ENCODE measurements at places on chromosomes 11 and 22. TPM values are rescaled to one million over a fixed set of nuclear protein-coding genes. Genes with fewer than 3 reads are reported as not detected.

SMIM38 gene
- 0.66 TPM for total RNA-seq

PRCP gene
- total RNA-seq, result 7.1 TPM

P4HA3 gene
- not detected for total RNA-seq

RAB39A gene
- total RNA-seq, result not detected

SLC43A3 gene
- total RNA-seq, result 19.2 TPM

HEPN1 gene
- total RNA-seq, result not detected

UPK3A gene
- 6.4 TPM for total RNA-seq

MRGPRX4 gene
- not detected for total RNA-seq

LARGE2 gene
- total RNA-seq, result not detected

PATL1 gene
- 29.9 TPM for total RNA-seq

OR10G7 gene
- total RNA-seq, result not detected

UCP3 gene
- total RNA-seq, result 938 TPM

PRR33 gene
- total RNA-seq, result 0.36 TPM

TNNT3 gene
- total RNA-seq, result 1,645 TPM

CTSW gene
- 0.49 TPM for total RNA-seq

MRGPRX3 gene
- not detected for total RNA-seq

UPB1 gene
- total RNA-seq, result 0.20 TPM

VPREB1 gene
- not detected for total RNA-seq

VSIG10L2 gene
- not detected for total RNA-seq

GGTLC3 gene
- not detected for total RNA-seq

ACER3 gene
- 2.5 TPM for total RNA-seq

POTEH gene
- total RNA-seq, result not detected

PRG2 gene
- total RNA-seq, result not detected

MMP7 gene
- total RNA-seq, result not detected

MS4A10 gene
- not detected for total RNA-seq

HINFP gene
- 17.8 TPM for total RNA-seq

LSP1 gene
- 4.7 TPM for total RNA-seq

ANO9 gene
- 0.23 TPM for total RNA-seq
